ENCODE measurements at places on chromosomes 13 and 19.

DNA sequence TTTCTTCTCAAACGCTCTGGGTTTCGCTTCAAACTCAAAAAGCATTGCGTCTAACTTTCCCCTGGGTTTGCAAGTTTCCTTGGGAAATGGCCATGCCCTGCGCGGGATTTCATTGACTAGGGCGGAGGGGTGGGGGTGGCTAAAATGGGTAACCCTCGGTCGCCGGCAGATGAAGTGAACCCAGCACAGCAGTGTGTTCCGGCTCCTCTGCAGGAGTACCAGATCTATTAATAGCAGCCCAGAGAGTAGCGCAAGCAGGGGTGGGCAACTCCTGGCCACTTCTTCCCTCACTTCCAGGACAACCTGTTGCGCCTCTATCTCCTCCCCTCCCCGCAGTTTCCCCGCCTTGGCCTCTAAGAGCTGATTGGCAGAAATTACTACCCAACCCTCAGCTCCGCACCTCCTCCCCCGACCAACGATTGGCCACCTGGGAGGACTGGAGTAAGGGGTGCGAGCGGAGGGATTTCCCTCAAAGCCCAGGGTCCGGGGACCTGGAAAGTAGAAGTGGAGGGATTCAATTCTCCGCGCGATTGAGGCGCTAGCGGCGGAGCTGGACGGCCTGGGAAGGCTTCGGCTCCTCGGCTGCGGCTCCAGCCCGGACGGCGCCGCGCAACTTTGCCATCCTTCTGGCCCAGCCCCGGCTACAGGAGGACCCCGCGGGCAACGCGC, at the start of gene FREM2:
FREM2 (plus strand) TSS at position 501 of the 669 bp plus-strand sequence. CDS start 268 bp downstream, outside the sequence.
- no peak for DNase-seq

DNA sequence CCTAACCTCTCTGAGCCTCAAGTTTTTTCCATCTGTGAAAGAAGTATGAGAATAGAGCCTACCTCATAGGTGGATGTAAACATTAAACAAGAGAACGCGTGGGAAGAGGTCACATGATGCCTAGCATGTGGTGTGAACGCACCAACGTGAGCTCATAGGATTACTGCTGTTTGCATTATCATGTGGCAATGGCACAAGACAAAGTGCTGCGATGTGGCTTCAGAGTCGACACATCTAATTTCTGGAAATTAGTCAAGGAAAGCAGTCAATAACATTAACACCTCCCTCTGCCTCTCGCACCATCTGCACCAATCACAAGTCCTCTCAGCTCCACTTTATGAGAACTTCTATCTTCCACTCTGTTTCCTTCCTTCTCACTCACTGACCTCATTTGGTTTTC, 489.7 kb downstream of the COG6 start:
- DNase-seq = no peak

- DNase-seq = no peak
These were observed 1787.3 kb downstream of the SLITRK5 start for GRCh38 chr13:89458456-89458855.

- no peak for DNase-seq
These were observed 256.4 kb upstream of the SOX21 start for GRCh38 chr13:94968757-94969086.

GRCh38 chr13:106417467-106418110, 117.9 kb downstream of the EFNB2 start:
- no peak for DNase-seq

DNA sequence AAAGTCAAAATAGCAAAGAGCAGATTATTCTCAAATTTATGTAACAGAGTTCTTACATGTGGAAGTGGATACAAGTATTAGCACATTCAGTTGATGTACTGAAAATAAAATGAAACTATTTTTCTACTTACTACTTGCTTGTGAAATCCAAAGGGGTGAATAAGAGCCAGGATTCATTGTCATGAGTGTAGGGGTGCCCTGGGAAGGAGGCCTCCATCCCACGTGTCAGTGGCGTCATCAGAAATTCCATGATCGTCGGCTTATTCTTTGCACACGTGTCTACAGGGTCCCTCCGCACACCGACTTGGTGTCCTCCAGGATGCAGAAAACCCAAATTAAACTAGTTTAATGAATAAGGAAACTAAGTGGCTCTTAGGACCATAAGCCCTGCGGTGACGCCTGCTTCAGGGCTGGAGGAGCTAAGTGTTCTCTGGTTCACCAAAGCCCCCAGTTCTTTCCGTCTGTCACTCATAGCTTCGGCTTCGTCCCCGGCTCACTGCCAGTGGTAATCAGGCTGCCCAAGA, 55.5 kb downstream of the IRS2 start:
- DNase-seq = no peak

DNA sequence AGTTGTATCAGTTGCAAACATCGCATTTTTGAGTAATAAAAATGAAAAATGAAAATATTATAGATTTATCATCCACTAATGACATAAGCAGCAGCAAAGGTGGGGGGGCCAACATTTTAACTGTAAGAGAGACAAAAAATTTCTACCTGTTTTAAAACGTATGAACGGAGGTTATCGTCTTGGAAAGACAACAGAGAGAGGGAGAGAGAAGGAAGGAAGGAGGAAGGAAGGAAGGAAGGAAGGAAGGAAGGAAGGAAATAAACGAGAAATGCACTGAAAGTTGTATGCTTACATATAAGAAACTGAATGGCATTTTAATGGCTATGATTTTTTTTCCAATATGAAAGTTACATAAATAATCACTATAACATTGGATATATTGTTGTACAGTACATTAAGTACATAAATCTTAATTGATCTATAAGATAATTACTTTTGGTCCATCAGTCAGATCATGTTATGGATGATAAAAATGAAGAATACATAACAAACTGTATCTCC, 862.8 kb upstream of the SLITRK1 start:
- DNase-seq = no peak

- DNase-seq = no peak
These were observed 1576.9 kb upstream of the SPRY2 start for GRCh38 chr13:81917810-81918209.

DNA sequence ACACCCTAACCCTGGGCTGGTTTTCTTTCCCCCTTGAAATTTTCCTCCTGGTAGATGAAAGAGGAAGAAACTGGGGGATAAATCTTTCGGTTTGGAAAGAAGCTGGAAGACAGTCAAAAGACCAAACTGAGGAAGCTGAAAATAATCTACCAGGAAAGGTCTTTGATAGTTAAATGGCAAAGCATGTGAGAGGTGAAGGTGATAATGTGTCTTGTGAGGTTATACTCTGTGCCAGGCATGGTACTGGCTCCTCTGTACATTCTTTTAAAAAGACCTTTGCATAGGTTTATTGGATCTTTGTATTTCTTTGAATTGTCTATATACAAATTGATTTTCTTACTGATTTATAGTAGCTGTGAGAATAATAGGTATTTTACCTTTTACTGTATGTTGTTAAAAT, 98.6 kb downstream of the FREM2 start:
- no peak for DNase-seq

- DNase-seq = no peak
These were observed 2.3 kb downstream of the U2AF2 start for GRCh38 chr19:55656988-55657747.

GRCh38 chr19:55345818-55346724, 6.4 kb downstream of the KMT5C start:
- no peak for DNase-seq

DNA sequence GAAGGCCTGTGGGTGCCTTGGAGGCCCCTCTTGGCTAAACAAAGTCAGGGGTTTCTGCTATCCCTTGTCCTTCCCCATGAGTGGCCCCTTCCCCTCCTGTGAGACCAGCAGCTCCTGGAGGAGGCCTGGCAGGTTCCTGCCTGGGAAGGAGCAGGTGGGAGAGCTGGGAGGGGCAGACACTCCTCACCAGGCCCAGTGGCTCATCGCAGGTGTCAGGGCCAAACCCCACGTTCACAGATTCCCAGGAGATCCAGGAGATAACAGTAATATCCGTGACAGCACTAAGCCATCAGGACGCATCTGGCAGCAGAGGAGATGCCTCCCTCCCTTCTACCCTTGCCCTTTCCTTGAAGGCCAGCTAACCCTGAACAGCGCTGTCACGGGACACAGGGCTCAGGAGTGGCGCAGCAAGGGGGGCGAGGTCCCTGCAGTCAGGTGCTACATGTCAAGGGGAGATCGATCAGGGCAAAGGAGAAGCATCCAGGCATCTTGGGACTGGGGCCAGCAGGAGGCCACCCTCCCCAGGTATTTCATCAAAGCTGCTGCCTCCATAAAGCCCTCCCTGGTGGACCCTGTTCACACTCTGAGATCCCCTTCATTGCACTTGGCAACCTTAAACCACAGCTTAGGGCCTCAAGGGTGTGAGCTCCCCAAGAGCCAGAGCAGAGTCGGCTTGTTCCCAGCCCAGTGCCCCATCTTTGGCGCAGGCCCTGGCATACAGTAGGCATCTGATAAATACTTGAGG, 4.8 kb downstream of the CEBPA start:
- DNase-seq = no peak

DNA sequence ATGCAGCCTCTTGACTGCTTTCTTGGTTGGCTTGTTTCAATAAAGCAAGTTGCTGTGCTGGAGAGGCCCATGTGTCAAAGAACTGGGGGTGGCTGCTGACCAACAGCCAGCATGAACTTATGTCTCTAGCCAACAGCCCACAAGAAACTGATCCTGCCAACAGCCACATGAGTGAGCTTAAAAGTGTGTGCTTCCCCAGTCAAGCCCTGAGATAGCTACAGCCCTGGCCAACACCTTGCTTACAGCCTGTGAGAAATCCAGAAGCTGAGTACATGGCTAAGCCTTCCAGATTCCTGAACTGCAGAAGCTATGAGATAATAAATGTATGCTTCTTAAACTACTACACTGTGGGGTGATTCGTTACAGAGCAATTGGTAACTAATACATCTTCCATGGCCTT, 38.9 kb upstream of the IPO5 start:
- DNase-seq = no peak

GRCh38 chr13:30367296-30367695, 55.0 kb upstream of the UBE2L5 start:
- DNase-seq = no peak

DNA sequence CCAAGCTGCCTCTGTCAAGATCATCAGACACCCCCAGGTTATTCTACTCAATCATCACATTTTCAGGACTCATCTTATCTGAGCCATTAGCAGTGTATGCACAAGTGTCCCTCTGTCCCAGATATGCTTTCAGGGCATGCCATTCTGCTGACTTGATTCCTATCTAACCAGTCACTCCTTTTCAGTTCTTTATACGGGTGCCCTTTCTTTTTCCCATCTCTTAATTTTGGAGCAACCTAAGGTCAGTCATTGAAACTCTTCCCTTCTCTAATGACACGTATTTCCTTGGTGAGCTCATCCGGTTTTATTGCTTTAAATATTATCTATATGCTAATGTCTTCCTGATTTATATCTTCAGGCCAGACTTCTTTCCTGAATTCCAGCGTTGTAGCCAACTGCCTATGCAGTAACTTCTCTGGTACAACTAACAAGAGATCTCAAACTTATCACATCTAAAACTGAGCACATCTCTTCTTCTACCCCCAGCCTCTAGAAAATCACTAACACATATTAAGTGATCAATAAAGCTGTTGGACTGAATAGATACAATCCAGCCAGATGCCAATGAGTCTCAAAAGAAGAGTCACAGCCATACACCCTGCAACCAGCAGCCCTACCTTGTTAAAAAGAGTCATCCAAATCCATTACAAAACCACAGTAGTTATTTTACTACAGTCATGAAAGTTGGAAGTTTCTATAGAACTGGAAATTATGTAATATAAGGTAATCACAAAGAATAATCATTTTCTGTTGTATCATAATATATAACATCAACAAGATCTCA, 58.8 kb downstream of the DCLK1 start:
- DNase-seq = no peak

GRCh38 chr13:97561182-97561581, 127.2 kb downstream of the RAP2A start:
- no peak for DNase-seq

DNA sequence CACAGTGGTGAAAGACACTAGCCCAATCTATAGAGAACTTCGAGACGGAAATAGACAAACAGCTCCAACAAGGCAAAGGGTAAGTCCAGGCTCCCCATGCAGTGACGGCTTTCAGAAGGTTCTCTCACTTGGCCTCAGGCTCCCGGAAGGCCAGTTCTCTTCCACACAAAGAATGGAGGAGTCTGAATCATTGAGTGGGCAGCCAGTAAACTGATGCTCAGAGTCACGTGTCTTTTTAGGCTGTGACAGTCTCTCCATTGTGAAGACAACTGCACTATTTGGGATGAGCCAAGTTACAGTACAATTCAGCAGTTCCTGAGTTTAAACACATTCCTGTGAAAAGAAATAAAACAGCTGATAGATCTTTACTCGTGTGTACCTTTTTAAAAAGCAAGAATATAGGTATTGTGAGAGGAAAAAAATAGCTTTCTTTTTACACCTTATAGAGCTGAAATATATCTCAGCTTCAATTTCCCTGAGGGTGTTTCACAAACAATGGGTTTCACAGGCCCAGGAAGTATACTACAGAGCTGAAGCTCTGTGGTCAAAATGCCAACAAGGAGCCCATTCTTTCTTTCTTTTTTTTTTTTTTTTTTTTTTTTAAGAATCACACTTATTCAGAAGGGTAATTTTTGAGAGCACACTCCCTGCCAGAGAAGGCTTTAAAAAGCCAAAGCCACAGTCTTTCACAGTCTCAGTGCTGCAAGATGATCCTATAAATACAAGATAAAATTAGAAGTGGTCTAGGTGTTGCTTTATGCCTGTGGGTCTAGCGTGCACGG, 135.1 kb downstream of the FREM2 start:
- no peak for DNase-seq

- DNase-seq = no peak
These were observed 91.0 kb downstream of the NHLRC3 start for GRCh38 chr13:39129213-39129612.

DNA sequence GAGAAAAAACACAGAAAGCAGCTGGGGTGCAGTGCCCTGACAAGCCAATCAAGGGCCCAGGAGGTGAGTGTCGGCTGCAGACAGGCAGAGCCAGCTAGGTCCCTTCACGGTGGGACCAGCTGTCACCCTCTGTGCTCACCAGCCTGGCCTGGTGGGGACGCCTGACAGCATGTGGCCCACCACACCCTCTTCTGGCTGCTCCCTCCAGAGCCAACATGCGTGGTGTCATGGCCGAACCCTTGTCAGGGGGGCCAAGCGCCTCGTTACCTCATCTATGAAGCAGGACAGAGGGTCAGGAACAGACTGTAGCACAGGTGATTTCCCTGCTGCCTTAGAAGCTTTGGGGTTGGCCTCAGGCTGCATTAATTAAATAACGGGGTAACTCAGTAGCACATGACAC, 40.0 kb upstream of the ISYNA1 start:
- DNase-seq = no peak

DNA sequence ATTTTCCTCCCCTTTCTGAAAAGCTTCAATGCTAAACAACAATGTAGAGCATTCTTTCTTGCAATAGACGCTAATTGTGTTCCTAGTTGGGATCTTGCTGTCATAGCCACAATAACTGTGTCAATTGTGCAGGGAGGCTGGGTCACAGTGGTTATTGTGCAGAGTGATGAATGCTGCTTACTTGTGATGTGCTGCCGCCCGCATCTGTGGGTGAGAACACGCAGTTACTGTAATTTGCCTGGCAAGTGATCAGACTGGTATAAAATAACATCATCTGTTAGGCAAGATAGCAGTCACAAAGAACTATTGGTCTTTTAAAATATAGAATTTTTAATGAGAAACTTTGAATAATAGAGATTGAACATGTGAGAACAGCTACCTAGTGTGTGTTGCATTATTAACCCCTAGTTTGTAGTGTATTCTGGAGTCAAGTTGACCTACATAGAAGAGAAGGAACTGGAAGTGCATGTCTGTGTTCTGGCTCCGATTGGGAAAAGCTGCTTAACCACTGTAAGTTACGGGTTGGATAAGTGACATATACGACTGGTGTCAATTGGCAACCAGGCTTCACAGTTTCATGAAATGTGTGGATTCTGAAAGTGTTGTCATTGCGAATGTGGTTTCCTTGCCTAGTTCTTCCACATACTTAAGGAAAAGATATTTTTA, 43.6 kb downstream of the SLAIN1 start:
- DNase-seq = no peak

Measured in CD8-positive, alpha-beta T cell (primary cell).